NCI-H2171 (cell line): ENCODE measurements at places on chromosomes 1 and 21.

GRCh38 chr1:7105269-7105668, 320.0 kb downstream of the CAMTA1 start:
- DNase-seq: no peak

DNA sequence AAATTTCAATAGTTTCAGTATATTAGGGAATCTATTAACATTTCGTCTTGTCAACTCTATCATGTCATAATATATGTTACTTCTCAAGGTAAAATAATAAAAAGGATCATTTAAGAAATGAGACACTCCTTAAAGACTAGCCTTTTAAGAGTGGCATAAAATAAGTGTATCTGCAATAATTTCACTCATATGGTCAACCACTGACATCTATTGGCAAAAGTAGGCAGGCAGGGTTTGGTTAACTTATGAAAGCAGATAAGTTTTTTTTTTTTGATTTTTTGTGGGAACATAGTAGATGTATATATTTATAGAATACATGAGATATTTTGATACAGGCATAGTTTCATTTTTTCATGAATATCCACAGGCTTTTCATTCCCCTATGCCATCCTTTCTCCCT, 5.5 kb upstream of the RGS21 start:
- peak; percentile 12 for DNase-seq

DNA sequence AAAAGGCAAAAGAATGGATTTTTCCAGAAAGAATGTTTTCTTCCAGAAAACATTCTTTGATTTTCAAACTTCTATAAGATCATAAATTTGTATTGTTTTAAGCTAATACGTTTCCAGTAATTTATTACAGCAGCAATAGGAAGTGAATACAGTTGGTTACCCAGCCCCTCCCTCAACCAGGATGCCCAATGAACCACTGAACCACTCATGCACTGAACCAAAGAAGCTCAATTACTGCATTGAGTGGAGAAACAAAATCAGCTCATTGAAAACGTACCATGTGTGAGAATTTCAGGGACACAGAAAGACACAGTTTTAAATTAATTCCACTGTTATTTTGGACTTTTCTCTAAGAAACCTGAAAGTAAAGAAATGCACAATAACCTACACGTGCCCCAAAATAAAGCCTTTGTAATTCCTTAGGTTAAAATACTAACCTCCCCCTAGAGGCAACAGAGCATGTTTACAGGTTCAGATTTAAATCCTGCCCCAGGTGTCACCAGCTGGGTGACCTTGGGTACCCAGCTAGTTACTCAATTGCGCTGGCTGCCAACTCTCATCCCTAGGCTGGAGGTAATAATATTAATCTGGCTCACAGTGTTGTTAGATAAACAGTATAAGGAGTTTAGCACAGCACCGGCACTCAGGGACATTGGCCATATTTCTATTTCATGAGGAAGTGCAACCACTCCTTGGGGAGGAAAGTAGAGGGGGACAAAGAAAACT, 111.7 kb downstream of the NMNAT2 start:
- DNase-seq: peak; percentile 13

GRCh38 chr1:3206696-3207095, 137.7 kb downstream of the PRDM16 start:
- no peak for DNase-seq

DNA sequence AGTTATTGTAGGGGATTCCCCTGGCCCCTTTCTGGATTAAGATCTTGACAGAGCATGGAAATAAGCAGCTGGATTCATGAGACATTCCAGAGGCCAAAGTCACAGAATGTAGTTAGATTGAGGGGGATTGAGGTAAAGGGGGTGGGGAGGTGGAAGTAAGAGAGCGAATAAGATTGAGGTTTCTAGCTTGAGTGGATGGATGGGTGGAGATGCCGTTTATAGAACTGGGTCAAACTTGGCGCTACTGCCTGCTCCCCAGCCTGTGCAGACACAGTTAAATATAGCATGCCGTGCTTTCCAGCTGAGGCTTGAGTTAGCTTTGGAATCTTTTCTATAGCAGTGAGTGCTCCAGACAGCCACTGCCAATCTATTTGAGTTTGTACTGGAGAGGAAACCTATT, 85.7 kb downstream of the DYRK1A start:
- no peak for DNase-seq

DNA sequence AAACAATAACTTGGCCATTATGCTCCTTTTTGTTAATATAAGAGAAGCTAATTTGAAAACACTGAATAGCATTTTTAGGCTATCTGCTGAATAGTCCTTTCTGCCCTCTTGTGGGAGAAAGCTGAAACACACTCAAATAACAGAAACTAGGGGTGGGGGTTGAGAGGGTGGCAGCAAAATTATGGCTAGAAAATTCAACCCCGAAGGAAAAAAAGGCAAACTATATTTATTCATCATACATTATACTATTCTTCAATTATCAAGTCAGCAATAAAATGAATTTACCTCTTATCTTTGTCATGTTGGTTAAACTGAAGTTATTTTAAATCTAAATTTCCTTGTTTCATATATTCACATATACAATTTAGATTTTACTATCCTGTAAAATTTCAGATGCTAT, 255.9 kb downstream of the FAF1 start:
- DNase-seq: peak; percentile 57

- DNase-seq: peak; percentile 17
Observed at GRCh38 chr1:24111996-24112779, at the start of gene MYOM3. Gene MYOM3, minus strand, starts transcription at chr1:24112135. Its CDS starts 3,499 bp downstream, at chr1:24108636.

- no peak for DNase-seq
Observed at GRCh38 chr1:153734396-153735089, 6.7 kb downstream of the INTS3 start.

DNA sequence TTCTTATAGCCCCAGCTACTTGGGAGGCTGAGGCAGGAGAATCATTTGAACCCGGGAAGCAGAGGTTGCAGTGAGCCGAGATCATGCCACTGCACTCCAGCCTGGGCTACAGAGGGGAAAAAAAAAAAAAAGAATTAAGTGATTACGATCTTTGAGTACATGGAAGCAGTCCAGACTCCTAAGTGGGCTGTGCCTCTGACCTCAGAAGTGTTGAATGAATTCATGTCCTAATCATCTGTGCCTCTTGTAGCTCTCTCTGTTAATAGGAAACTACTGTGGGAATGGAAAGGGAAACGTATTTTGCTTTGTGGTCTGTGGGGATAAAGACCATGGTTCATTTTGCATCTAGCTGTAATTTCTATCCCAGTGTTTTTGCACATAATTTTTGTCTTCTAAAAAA, 8.4 kb upstream of the IVNS1ABP start:
- no peak for DNase-seq

DNA sequence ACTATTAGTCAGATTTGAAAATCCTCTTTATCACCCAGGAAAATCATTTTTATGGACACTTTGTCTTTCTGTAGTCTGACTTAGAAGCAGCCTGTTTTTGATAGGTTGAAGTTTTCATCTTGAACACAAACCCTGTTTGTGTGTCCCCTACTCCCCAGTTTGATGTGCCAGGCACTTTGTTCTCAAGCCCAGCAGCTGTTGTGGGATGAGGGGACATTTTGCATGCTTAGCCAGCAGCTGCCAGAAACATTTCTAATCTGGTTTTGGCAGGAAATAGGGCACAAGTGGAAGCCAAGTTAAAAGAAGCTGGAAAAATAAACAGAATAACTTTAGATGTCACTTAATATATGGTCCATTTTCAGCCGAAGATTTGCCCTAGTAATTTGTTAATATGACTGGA, 29.9 kb downstream of the ACTN2 start:
- DNase-seq: no peak

DNA sequence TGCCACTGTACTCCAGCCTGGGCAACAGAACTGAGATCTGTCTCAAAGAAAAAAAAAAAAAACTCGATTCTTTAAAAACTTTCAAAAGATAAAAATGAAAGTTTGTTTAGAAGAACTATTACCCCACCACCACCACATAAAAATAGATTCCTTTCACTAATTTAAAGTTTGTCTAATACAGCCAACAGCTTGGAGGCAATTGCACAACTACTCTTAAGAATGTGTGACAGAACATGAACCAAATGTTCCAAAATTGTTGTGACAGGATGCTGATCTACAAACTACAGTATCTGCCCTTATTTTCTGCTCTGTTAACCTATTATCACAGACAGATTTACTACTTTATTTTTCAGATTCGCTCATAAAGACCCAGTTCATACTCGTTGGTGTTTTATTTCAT, 5.5 kb upstream of the TGFBR3 start:
- DNase-seq: no peak

DNA sequence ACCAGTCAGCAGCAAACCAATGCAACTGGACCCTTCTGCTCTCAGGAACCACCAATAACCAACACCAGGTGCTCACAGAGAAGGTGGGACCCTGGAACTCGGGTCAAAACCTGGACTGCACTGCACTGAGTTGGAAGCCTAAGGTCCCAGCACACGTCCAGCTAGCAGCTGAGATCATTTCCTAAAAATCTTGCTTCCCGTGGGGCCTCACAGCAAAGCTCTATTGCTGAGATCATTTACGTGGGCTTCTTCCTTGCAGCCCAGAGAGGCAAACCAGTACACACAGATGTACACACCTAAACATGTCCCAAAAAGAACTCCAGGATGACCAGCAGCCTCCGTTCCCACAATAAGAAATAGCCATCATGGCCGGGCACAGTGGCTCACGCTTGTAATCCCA, 22.8 kb upstream of the STMN1 start:
- no peak for DNase-seq

DNA sequence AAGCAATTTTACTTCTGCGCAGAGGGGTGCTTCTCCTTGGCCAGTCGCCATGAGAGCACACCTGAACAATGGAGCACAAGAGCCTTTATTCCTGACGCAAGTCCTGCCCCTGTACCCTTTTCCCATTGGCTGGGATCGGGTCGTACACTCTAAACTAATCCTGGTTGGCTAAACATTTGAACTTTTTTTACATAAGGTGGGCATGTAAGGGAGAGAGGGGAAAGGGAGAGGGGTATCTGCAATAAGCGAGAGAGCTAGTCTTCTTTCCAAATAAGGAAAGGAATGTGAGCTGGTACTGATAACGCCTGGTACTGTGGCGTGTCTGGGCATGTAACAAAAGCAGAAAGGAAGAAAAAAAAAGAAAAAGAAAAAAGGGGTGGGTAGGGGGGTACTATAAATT, 21.8 kb downstream of the MFSD2A start:
- peak; percentile 27 for DNase-seq

DNA sequence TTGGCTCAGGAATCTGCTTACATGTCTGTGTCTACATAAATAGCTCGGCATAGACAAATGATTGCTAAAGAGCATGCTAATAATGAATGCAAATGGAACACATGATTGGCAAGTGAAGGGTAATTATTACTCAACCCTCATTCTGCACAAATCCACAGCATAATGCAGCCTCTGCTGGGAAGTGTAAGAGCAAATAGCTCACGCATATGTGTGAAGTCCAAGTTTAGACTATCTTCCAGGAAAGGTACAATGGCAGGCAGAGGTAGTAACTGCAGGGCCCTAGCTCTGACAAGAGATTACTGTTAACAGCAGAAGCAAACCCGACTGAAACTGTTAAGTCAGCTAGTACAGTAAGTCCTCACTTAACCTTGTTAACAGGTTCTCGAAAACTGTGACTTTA, 7.0 kb upstream of the IL6R start:
- DNase-seq: no peak

GRCh38 chr1:117120774-117121588, 568 bp downstream of the TRIM45 start:
- DNase-seq: no peak

DNA sequence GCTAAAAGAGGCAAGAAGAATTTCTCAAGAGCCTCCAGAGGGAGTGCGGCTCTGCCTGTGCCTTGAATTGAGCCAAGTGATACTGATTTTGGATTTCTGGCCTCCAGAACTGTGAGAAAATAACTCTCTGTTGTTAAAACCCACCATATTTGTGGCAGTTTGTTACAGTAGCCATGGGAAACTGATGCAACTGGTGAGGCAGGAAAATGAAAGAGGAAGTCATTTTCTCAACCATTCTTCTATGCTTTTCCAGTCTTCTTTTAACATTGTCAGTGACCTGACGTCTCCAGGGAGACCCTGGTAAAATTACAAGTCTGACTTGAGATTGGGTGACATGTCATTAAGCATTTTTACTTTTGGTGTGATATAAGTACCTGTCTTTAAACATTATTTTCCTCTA, 5.8 kb downstream of the OR6P1 start:
- no peak for DNase-seq

- DNase-seq: no peak
Observed at GRCh38 chr1:41812453-41812852, 106.3 kb downstream of the HIVEP3 start.

GRCh38 chr1:60044881-60045280, 28.7 kb downstream of the C1orf87 start:
- DNase-seq: no peak

DNA sequence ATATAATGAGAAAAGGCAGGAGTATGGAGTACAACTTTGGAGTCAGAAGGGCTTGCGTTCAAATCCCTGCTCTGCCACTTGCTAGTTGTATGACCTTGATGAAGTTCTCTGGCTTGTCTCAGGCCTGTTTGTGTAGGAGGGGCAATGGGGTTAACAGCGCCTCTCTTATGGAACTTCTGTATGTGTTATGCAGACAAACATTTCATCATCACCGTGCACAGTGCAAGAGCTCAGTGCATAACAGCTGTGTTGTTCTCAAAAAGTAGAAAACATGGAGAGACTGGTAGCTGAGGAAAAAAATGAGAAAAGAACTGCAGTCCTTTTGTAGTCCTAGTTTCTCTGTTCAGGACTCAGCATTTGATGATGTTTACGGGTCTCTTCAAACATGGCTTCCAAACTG, 10.4 kb upstream of the ZNF648 start:
- no peak for DNase-seq

- no peak for DNase-seq
Observed at GRCh38 chr1:117635805-117636204, 30.0 kb downstream of the TENT5C start.

DNA sequence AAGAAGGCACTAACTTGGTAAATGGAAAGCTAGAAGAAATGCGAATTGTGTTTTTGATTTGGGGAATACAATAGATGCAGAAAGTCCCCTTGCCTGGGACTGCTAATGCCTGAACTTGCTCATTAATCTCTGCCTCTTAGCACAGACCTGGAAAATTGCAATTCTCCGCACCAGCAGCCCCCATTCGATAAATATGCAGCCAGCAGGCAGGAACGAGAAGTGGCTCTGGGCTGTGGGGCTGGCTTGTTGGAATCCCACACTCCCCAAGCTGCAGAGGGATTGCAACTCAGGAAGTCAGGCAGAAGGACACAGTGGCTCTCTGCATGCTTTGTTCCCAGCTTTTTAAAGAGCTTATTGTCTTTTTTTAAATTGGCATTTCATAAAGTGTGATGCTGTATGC, 51.3 kb downstream of the PCP4 start:
- no peak for DNase-seq

GRCh38 chr1:35178874-35179380, 14.0 kb downstream of the SFPQ start:
- no peak for DNase-seq

DNA sequence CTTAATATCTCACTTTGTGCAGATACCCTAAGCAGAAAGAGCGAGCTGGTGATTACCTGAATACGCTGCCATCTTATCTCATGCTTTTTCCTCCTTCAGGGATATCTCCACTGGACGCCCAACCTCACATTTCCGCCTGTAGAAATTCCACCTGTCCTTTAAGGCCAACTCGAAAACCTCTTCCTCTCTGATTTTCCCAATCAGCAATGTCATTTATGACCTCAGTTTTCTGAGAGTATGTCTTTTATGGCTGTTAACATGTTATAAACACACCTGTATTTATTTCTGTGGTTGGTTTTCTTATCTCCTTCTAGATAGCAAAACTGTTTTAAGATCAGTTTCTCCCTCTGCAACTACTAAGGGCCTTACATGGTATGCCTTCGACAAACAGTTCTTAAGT, 41.1 kb downstream of the CD34 start:
- no peak for DNase-seq

GRCh38 chr1:39395357-39395831, 96.0 kb upstream of the BMP8A start:
- no peak for DNase-seq
